ENCODE measurements at places on chromosomes 7 and 10. TPM values are rescaled to one million over a fixed set of nuclear protein-coding genes. Genes with fewer than 3 reads are reported as not detected.
A peak's percentile ranks its signal among the peaks of the same experiment; 100 is the strongest.

DNA sequence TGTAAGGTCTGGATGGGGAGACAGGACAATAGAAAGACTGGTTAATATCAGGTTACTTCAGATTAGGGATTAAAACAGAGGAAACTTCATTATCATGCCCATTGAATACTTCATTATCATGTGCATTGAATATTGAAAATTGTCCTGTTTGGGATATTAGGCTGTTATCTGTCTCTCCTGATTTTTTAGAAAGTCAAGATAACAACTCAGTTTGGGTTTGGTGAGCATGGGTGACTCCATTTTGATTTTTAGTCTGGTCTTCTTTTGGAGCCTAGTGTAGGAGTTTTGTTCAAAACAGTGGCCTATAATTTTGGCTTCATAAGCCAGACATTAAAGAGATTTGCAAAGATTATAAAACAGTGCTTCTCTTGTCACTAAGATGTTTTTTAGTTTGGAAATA lies 95.5 kb downstream of the ADK start:
- no peaks in the 10 kb centered on the region for H3K27me3 ChIP-seq
- H3K27ac ChIP-seq, result no peak overlapping the region
- no peak overlapping the region for H3K4me3 ChIP-seq
- H3K4me1 ChIP-seq, result peaks cover 13% of the 10 kb centered on the region
- peaks cover 3% of the 10 kb centered on the region for H3K36me3 ChIP-seq

GRCh38 chr10:8424555-8425211 lies 370.2 kb downstream of the GATA3 start:
- peak overlapping the region; percentile 62 for H3K27ac ChIP-seq
- peaks cover 3% of the 10 kb centered on the region for H3K36me3 ChIP-seq
- H3K27me3 ChIP-seq, result no peaks in the 10 kb centered on the region
- peaks cover 17% of the 10 kb centered on the region for H3K4me1 ChIP-seq

DNA sequence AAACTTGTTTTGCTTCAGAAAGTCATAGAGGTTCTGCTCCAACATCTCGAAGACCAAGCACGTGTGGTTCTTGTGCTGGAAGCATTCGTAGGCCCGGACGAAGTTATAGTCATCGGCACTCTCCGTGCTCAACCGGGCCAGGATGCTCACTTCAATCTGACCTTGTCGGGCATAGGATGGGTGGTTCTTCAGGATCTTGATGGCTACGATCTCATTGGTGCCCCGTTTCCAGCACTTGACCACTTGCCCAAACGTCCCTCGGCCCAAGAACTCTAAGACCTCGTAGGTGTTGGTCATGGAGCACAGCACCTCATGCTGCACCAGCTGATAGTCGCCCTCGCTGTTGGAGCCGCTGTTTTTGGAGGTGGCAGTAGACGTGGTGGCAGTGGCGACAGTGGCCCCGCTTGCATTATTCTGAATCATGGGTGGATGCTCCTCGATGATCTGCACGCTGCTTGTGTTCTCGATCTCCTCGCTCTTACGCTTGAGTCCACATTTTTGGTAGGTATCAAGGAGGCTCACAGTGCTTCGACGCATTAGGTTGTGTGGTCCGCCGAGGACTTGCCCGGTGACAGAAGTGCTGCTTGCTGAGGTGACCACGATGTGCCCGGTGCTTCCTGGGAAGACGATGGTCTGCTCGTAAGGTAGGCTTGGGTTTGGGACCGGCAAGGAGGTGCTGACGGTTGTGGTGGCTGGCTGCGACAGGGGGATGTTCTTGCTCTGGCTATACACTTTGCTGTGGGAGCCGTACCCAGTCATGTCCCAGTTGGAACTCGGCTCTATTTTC lies 61.4 kb downstream of the HIPK2 start:
- peaks cover 9% of the 10 kb centered on the region for H3K4me1 ChIP-seq
- H3K27me3 ChIP-seq, result no peaks in the 10 kb centered on the region

DNA sequence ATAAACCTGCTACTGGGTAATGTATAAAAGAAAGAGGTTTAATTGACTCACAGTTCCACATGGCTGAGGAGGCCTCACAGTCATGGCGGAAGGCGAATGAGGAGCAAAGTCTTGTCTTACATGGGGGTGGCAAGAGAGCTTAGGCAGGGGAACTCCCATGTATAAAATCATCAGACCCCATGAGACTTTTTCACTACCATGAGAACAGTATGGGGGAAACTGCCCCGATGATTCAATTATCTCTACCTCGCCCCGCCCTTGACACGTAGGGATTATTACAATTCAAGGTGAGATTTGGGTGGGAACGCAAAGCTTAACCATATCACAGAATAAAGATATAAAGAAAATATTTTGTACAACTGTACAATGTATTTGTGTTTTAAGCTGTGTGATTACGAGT lies 39.4 kb upstream of the PLCE1 start:
- H3K4me3 ChIP-seq, result no peak overlapping the region
- DNase-seq, result no peak
- no peaks in the 10 kb centered on the region for H3K4me1 ChIP-seq
- no peak overlapping the region for H3K27ac ChIP-seq
- H3K27me3 ChIP-seq, result no peaks in the 10 kb centered on the region

GRCh38 chr7:491292-491957 lies 28.2 kb downstream of the PDGFA start:
- no peak overlapping the region for H3K27ac ChIP-seq
- DNase-seq, result no peak
- peaks cover 8% of the 10 kb centered on the region for H3K27me3 ChIP-seq

DNA sequence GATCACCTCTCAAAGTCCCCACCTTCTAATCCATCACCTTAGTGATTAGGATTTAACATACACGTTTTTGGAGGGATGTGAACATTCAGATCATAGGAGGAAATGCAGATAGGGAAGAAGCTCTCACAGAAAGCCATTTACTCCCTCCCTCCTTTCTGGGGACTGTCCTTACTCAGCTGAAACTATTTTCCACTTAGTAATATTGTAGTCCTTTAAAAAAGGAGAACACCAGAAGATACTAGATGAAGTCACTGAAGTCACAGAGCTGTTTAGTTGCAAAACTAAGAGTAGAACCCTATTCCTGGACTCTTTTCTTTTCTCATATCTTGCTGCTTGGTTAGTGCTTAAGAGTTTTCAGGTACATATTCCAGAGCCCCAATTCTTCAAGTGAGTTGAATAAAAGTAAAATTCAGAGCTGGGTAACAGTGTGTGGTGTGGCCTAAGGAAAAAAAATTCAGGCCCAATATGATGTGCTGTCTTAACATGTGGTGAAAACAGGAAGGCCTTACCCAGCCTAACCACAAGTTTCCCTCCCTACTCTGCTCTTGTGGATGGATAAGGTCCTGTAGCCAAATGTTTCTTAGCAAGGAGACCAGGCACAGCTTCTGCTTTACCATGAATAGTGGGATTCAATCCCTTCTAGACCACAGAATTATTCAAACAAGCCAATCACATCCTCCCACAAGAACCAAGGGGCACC lies 135.7 kb downstream of the INHBA start:
- no peaks in the 10 kb centered on the region for H3K27me3 ChIP-seq
- H3K27ac ChIP-seq, result no peak overlapping the region
- H3K4me1 ChIP-seq, result no peaks in the 10 kb centered on the region
- DNase-seq, result no peak
- no peaks in the 10 kb centered on the region for H3K36me3 ChIP-seq

GRCh38 chr10:82980321-82980720 lies 1105.3 kb downstream of the NRG3 start:
- no peak overlapping the region for H3K4me3 ChIP-seq
- H3K27ac ChIP-seq, result no peak overlapping the region
- no peaks in the 10 kb centered on the region for H3K27me3 ChIP-seq
- no peak for DNase-seq
- no peaks in the 10 kb centered on the region for H3K36me3 ChIP-seq
- no peaks in the 10 kb centered on the region for H3K4me1 ChIP-seq

DNA sequence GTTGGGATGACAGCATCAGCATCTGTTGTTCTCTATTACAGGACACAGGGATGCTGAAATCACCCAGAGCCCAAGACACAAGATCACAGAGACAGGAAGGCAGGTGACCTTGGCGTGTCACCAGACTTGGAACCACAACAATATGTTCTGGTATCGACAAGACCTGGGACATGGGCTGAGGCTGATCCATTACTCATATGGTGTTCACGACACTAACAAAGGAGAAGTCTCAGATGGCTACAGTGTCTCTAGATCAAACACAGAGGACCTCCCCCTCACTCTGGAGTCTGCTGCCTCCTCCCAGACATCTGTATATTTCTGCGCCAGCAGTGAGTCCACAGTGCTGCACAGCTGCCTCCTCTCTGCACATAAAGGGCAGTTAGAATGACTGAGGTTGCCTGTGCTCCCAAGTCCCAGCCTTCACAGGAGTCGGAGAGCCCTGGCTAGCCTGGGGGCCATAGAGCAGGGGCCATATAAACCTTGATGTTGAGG lies 142.2 kb upstream of the PRSS58 start:
- peaks cover 42% of the 10 kb centered on the region for H3K27me3 ChIP-seq
- no peak for DNase-seq
- peaks cover 3% of the 10 kb centered on the region for H3K36me3 ChIP-seq
- no peaks in the 10 kb centered on the region for H3K4me1 ChIP-seq
- no peak overlapping the region for H3K4me3 ChIP-seq
- H3K27ac ChIP-seq, result no peak overlapping the region

- H3K4me1 ChIP-seq, result peaks cover 6% of the 10 kb centered on the region
- no peak overlapping the region for H3K27ac ChIP-seq
- no peaks in the 10 kb centered on the region for H3K36me3 ChIP-seq
- no peak for DNase-seq
- H3K4me3 ChIP-seq, result no peak overlapping the region
These were observed 137.2 kb upstream of the RSU1 start for GRCh38 chr10:16954280-16955030.

- H3K36me3 ChIP-seq, result no peaks in the 10 kb centered on the region
- DNase-seq, result no peak
- H3K4me3 ChIP-seq, result no peak overlapping the region
- H3K27ac ChIP-seq, result no peak overlapping the region
- peaks cover 38% of the 10 kb centered on the region for H3K27me3 ChIP-seq
These were observed 370.8 kb downstream of the GRID1 start for GRCh38 chr10:85995791-85996190.

DNA sequence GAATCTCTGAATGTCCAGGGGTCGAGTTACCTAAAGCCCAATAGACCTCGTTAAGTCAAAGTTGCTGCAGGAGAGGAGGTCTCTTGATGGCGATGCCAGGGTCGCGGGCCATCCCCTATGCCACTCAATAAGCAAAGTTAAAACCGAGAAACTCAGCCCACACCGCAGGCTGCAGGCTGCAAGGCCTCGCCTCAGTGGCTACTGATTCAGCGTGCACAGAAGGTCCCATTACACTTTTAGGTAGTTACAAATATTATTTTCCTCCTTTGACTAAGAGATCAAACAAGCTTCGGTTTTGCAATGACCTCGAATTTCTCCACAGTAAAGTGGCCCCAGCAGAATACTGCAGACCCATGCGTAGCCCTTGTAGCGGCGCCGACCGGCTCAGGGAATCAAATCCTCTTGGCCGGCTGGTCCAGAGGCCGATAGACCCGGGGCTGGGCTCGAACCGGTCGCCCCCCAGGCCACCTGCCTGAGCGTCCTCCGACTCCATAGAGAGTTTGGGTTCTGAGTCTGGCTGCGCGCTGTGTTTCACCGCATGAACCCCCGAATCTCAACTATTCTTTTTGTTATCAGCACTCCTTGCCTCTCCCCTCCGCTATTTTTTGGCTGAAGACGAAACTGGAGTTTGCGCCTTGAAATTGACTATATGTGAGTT lies 2.3 kb downstream of the C1QL3 start:
- H3K27me3 ChIP-seq, result peaks cover 25% of the 10 kb centered on the region
- no peak overlapping the region for H3K27ac ChIP-seq
- H3K4me3 ChIP-seq, result peak overlapping the region; percentile 70
- no peaks in the 10 kb centered on the region for H3K36me3 ChIP-seq
- H3K4me1 ChIP-seq, result peaks cover 4% of the 10 kb centered on the region

- H3K4me3 ChIP-seq, result no peak overlapping the region
- no peaks in the 10 kb centered on the region for H3K27me3 ChIP-seq
- H3K36me3 ChIP-seq, result peaks cover 16% of the 10 kb centered on the region
- H3K27ac ChIP-seq, result no peak overlapping the region
- peaks cover 28% of the 10 kb centered on the region for H3K4me1 ChIP-seq
These were observed 4.1 kb downstream of the PPIF start for GRCh38 chr10:79351332-79351731.

DNA sequence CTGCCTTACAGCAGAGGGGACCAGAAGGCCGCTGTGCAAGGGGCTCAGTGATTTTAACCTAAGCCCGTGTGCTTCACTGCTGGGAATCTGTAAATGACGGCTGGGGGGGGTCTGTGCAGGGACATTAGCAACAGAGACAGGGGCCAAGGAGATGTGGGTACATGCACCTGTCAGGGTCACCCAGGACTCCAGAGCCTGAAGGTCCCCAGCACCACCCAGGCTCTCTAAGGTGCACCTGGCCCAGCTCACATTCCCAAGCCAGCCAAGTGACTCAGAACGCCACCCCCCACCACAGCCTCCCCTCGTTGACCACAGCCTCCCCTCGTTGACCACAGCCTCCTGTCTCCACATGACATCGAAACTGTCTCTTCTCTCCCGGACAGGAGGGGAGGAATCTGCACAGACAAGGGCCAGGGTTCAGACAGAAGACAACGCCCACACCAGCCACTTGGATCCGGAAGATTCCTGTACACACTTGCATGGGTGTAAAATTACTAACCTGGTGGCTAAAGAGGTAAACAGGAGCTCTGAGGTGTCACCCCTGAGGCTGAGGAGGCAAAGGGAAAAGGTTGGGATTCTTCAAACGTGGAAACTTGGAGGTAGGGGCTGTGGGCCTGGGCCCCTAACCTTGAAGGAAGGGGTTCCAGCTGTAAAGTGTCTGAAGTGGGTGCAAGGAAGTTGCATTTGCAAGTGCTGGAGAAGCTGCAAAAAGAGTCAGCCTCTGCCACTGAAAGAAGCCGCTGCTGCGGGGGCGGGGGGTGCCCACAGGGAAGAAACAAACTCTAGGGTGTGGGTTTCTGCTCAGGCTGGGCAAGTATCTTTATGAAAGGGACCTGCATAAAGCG lies 27.0 kb downstream of the CALML3 start:
- H3K27ac ChIP-seq, result peak overlapping the region; percentile 86
- peaks cover 5% of the 10 kb centered on the region for H3K27me3 ChIP-seq
- no peaks in the 10 kb centered on the region for H3K36me3 ChIP-seq
- no peak for DNase-seq
- H3K4me3 ChIP-seq, result peak overlapping the region; percentile 78
- peaks cover 28% of the 10 kb centered on the region for H3K4me1 ChIP-seq

DNA sequence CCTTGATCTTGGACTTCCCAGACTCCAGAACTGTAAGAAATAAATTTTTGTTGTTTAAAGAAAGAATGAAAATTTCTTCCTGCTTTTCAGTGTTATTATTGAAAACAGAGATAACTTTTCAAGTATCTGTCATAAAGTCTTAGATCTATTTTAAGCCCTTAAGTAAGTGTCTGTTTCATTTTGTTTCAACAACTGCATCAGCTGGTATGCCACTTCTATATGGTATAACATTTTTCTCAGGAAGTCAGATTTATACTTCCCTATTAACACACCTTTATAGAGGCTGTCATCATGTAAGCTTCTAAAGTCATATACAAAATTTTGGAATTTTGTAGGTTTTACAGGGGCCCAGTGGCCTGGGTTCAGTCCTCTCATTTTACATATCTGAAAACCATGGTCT lies 24.4 kb downstream of the RALA start:
- no peak overlapping the region for H3K4me3 ChIP-seq
- H3K27ac ChIP-seq, result no peak overlapping the region
- H3K27me3 ChIP-seq, result no peaks in the 10 kb centered on the region
- peaks cover 4% of the 10 kb centered on the region for H3K36me3 ChIP-seq

Gene MACC1
- total RNA-seq, result 0.65 TPM

Gene CDC14C
- not detected for total RNA-seq

Gene MYL10
- not detected for total RNA-seq

Gene TSPAN12
- not detected for total RNA-seq

Gene DMBT1
- not detected for total RNA-seq

Data from T-helper 17 cell (primary cell).